Left ventricle myocardium inferior (tissue), 1 donor: ENCODE measurements at places on chromosomes 4 and X. TPM values are rescaled to one million over a fixed set of nuclear protein-coding genes. Genes with fewer than 3 reads are reported as not detected.

GRCh38 chrX:9912351-9913145, 54.6 kb upstream of the CLDN34 start:
- DNase-seq: no peak

DNA sequence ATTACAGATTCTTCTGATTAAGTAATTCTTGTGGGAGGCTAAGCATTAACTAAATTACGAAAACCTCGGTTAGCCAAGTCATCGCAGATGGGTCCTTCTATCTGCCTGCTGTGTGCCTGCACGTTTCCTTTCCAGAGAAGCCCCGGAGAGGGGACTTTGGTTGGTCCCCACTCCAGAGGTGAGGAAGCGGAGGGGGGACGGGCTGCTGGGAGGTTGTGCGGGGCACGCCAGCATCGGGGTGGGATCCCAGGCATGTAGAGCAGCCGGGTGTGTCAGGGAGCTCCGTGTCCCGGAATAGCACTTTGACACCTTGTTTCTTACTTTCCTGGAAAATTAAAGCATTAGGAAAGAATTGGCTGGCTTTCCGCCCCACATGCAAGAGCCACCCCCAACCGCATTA, 26.6 kb downstream of the PIGG start:
- DNase-seq: no peak

DNA sequence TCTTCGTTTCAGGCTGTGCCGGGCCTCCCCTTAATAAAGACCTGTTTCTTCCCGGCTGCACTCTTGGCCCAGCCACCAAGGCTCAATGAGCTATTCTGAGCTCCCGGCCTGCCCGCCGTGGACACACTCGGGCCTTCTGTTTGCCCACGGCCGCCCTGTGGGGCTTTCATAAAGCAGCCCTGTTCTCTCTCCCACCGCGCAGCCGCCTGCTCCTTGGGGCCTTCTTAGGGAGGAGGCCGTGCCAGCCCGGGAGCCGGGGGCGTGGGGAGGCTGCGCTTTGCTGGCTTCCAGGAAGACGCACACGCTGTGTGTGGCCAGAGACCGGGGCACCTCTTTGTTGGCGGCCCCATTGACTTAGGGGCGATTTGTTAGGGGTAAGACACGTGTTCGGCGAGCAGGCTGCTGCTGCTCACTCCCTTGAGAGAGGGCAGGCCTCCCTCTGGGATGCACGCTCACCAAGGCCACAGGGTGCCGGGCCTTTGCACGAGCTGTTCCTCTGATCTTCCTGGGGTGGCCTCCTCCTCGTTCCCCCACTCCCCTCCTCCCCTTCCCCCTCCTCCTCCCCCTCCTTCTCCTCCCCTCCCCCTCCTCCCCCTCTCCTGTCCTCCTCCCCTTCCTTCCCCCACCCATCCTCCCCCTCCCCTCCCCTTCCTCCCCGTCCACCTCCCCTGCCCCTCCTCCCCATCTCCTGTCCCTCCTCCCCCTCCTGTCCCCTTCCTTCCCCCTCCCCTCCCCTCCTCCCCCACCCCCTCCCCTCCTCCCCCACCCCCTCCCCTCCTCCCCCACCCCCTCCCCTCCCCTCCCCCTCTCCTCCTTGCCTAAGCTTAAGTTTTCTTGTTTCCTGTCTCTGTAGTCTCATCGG, 11.3 kb downstream of the BLOC1S4 start:
- no peak for DNase-seq

- DNase-seq: no peak
These were observed 14.5 kb downstream of the TNIP2 start for GRCh38 chr4:2741626-2742025.

GRCh38 chr4:26343038-26343398, 22.2 kb downstream of the RBPJ start:
- DNase-seq: no peak

DNA sequence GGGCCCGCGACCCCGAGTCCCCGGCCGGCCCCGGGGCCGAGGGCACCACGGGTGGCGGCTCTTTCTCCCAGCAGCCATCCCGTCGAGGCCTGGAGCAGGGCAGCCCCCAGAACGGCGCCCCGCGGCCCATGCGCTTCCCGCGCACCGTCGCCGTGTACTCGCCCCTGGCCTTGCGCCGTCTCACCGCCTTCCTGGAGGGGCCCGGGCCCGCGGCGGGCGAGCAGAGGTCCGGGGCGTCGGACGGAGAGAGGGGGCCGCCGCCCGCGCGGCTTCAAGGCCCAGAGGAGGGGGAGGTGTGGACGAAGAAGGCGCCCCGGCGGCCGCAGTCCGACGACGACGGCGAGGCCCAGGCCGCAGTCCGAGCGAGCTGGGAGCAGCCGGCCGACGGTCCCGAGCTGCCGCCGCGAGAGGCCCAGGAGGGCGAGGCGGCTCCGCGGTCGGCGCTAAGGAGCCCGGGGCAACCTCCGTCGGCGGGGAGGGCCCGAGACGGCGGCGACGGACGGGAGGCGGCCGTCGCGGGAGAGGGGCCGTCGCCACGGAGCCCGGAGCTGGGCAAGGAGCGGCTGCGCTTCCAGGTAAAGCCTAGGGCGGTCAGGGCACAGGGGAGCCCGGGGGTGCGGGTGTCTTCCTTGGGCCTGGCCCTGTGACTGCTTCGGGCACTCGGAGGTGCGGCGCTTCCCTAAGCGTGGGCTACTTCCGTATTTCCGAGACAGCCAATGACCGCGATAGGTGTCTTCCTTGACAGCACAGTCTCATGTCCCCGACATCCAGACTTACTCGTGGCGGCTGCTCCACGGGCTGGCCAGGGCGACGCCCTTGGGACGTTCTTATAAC, 845 bp downstream of the ZAR1 start:
- DNase-seq: no peak

DNA sequence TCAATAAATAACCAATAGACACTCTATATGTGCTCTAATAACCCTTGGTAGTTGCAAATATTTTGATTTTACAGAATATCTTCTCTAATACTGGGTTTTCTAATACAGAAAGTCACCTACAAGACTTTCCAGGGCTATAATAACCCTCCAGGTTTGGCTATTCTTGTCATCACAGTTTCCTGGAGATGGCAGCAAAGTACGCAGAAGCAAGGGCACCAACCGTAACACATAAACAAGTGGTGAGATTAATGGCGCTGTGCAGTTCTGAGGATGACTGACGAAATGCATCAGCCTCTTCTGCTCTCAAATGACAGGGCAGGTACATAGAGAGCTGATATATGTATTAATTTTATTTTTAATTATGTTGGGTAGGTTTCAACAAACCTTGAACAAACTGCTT, 122.4 kb downstream of the C4orf33 start:
- DNase-seq: no peak

The ERCC6L gene
- total RNA-seq: not detected

The P2RY10 gene
- not detected for total RNA-seq

The ETDA gene
- total RNA-seq: not detected
